ENCODE measurements at places on chromosomes 2 and 18. TPM values are rescaled to one million over a fixed set of nuclear protein-coding genes. Genes with fewer than 3 reads are reported as not detected.

The CFAP65 gene
- not detected for total RNA-seq

The VSNL1 gene
- not detected for total RNA-seq

The RTP5 gene
- not detected for total RNA-seq

The CETN1 gene
- total RNA-seq = not detected

The IL36A gene
- total RNA-seq = not detected

The DLGAP1 gene
- total RNA-seq = 0.10 TPM

The TUBB8B gene
- not detected for total RNA-seq

The IL1R1 gene
- total RNA-seq = 2.0 TPM

The CYP26B1 gene
- total RNA-seq = 0.65 TPM

The TRIM43 gene
- total RNA-seq = not detected

The CCT4 gene
- 191 TPM for total RNA-seq

The SULT1C4 gene
- total RNA-seq = 20.1 TPM

The ZCCHC2 gene
- total RNA-seq = 33.8 TPM

The PPP1R7 gene
- total RNA-seq = 34.0 TPM

The CYP27C1 gene
- not detected for total RNA-seq

The NEMP2 gene
- 2.4 TPM for total RNA-seq

The NXPH2 gene
- total RNA-seq = not detected

The NYAP2 gene
- not detected for total RNA-seq

The CHRNG gene
- total RNA-seq = not detected

The SCG2 gene
- not detected for total RNA-seq

The ANTXR1 gene
- total RNA-seq = 2.6 TPM

The KCNK3 gene
- total RNA-seq = not detected

The KCNS3 gene
- total RNA-seq = 0.65 TPM

Measured in vein endothelial cell (primary cell).